Esophagus squamous epithelium (tissue), 5 donors: ENCODE measurements at places on chromosomes 4 and X. TPM values are rescaled to one million over a fixed set of nuclear protein-coding genes. Genes with fewer than 3 reads are reported as not detected.
A peak's percentile ranks its signal among the peaks of the same experiment; 100 is the strongest.

HERC5 gene
- total RNA-seq = 4.2 TPM

YIPF7 gene
- total RNA-seq = not detected

LARP7 gene
- 21.0 TPM for total RNA-seq

XG gene
- total RNA-seq = 15.4 TPM

DNA sequence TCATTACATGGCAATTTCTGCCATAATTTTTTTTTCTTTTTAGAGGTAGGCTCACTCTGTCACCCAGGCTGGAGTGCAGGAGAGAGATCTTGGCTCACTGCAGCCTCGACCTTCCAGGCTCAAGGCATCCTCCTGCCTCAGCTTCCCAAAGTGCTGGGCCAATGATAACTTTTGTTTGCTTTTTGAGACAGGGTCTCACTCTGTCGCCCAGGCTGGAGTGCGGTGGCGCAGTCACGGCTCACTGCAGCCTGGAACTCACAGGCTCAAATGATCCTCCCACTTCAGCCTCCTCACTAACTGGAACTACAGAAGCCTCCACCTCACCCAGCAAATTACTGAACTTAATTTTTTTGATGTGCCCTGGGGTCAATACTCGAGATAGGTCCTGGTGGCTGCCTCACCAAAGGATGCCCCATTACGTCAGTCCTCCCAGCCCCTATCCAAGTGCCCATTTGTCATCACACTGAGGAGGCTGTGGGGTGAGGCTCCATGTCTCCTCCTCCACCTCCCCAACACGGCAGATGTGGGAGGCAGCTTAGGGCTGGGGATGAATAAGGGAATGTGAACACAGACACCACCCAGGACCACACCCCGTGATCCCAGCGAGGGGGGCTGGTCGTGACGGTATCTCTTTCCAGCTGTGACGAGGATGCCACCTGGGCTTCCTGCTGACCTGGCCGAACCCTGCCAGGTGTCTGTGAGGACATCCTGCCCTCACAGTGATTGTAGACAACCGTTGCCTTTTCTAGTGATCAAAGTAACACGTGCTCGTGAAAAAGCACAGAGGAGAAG is 12.4 kb upstream of the NKX1-1 start:
- no peaks in the 10 kb centered on the region for H3K36me3 ChIP-seq
- H3K4me3 ChIP-seq = no peak overlapping the region
- DNase-seq = no peak
- H3K4me1 ChIP-seq = no peaks in the 10 kb centered on the region

DNA sequence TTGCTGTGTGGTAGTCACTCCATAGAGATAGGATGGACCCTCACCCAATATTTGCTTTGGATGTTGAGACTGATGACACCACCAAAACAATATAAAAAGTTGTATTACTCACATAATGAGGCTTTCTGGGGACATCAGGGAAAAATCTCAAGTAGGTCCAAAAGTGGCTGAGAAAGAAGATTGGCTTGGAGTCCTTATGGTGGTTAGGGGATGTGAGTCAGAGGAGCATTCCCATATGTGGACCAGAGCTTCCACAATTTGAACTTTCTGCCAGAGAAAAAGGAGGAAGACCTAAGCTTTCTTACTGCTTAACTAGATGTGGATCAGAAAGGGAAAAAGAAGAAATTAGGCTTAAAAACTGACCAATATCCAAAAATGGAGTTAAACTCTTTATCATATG is 460.5 kb downstream of the SH3BGRL start:
- no peak for DNase-seq
- H3K27me3 ChIP-seq = no peaks in the 10 kb centered on the region
- no peaks in the 10 kb centered on the region for H3K36me3 ChIP-seq
- H3K4me1 ChIP-seq = no peaks in the 10 kb centered on the region
- no peak overlapping the region for H3K4me3 ChIP-seq

- no peaks in the 10 kb centered on the region for H3K27me3 ChIP-seq
- H3K36me3 ChIP-seq = no peaks in the 10 kb centered on the region
- no peak for DNase-seq
- no peak overlapping the region for H3K4me3 ChIP-seq
Measured at GRCh38 chrX:132712350-132712749, 223.5 kb upstream of the MBNL3 start.

GRCh38 chrX:123422875-123423274 is 238.8 kb downstream of the GRIA3 start:
- H3K27me3 ChIP-seq = no peaks in the 10 kb centered on the region
- no peak overlapping the region for H3K4me3 ChIP-seq
- H3K4me1 ChIP-seq = no peaks in the 10 kb centered on the region
- no peak for DNase-seq
- no peaks in the 10 kb centered on the region for H3K36me3 ChIP-seq

DNA sequence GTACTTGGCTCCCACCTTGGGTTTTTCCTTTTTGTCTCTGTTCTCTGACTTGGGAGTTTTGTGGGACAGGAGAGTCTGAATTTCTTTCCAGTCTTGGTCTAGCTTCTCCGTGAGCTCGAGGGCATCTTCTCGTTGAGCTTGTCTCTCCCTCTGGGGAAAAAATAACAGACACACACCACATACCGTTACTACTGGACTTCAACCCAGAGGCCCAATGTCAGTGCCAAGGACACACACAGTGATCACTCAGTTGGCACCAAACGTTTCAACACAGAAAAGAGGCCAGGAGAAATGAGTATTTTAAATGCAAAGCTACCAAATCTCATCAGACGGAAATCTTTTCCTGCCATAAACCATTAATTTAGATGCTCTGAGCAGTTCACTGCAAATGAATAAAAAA is 9.7 kb downstream of the NOP14 start:
- H3K4me1 ChIP-seq = no peaks in the 10 kb centered on the region
- H3K27ac ChIP-seq = no peak overlapping the region
- H3K4me3 ChIP-seq = no peak overlapping the region
- peaks cover 29% of the 10 kb centered on the region for H3K36me3 ChIP-seq

- no peaks in the 10 kb centered on the region for H3K27me3 ChIP-seq
- H3K27ac ChIP-seq = no peak overlapping the region
- no peak for DNase-seq
Measured at GRCh38 chrX:49291615-49292337, 11.7 kb upstream of the GAGE10 start.

DNA sequence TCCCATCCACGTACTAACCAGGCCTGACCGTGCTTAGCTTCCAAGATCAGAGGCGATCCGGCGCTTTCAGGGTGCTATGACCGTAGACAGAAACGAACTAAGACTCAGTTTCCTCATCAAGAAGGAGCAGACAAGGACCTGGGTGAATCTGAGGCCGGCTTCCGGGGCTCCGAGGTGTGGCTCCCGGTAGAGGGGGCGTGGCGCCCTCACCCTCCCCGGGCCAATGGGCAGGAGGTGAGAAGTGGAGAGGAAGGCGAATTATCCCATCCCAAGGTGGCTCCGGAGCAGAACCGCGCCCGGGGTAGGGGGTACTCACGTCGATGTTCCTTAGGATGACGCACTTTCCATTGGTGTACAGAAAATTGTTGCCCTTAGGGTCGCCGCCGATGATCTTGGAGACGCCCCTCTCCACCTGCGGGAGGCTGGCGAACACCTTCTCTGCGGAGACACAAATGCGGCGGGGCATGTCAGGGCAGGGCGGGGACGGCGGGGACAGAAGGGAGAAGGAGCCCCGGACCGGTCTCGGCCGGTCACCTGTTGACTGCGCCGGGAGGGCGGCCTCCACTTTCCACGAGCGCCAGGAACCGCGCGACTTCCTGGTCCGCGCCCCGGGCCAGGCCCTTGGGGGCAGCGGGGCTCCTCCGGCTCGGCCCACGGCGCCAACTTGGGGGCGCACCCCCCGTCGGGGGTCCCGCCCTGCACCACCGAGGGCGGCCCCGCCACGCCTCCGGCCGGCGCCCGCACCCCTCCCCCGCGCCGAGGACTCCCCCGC is 616 bp downstream of the WDR1 start:
- peaks cover 12% of the 10 kb centered on the region for H3K36me3 ChIP-seq
- H3K27ac ChIP-seq = peak overlapping the region; percentile 98
- peak overlapping the region; percentile 95 for H3K4me3 ChIP-seq
- DNase-seq = peak; percentile 55
- no peaks in the 10 kb centered on the region for H3K27me3 ChIP-seq
- peaks cover 39% of the 10 kb centered on the region for H3K4me1 ChIP-seq

GRCh38 chr4:971666-972500 is 1.5 kb downstream of the DGKQ start:
- H3K36me3 ChIP-seq = peaks cover 9% of the 10 kb centered on the region
- peak overlapping the region; percentile 36 for H3K27ac ChIP-seq
- no peak for DNase-seq

DNA sequence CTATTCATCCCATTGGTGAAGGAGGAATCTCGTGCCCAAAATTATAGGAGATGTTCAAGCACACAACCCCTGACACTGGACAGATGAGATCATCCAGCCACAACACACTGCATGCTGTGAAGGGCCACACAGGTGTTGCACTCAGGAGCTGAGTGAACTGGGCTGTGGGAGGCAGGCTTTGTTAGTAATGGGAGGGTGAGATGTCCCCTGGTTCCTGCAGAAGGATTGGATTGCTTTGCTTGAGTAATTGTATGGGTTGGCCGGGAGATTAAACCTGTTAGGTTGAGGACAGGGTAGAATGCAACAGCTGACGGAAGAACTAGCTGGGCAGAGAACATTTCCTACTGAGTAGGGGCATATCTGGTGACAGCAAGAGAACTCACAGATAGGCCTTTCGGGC is 152.2 kb downstream of the TACR3 start:
- no peak for DNase-seq
- no peaks in the 10 kb centered on the region for H3K27me3 ChIP-seq
- H3K4me3 ChIP-seq = no peak overlapping the region
- no peaks in the 10 kb centered on the region for H3K4me1 ChIP-seq
- no peaks in the 10 kb centered on the region for H3K36me3 ChIP-seq

DNA sequence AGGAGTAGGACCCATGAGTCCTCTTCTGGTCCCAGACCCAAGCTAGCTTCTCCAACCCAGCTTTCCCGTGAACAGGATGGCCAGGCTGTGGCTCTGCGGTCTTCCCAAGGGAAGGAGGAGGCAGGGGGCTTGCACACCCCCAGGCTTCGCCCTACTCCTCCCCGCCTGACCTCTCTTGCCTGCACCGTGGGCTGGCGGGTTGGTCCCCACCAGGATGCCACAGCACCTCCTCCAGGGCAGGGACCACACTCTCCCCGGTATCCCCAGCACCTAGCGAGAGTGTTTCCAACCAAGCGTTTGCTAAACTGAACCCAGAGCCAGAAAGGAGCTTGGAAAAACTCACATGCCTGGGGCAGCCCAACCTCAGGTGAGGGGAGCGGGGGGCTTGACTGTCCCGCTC is 9.0 kb upstream of the S100P start:
- H3K36me3 ChIP-seq = no peaks in the 10 kb centered on the region
- H3K27ac ChIP-seq = no peak overlapping the region
- no peaks in the 10 kb centered on the region for H3K27me3 ChIP-seq
- peaks cover 23% of the 10 kb centered on the region for H3K4me1 ChIP-seq
- no peak overlapping the region for H3K4me3 ChIP-seq
